Stimulated activated CD8-positive, alpha-beta memory T cell treated with anti-CD3 and anti-CD28 coated beads, Interleukin-7, amount 100 ng/mL, for 1 hour (primary cell): ENCODE measurements at places on chromosomes 16 and 17.

- no peak for DNase-seq
Observed at GRCh38 chr17:40349895-40350688, 14.4 kb downstream of the GJD3 start.

DNA sequence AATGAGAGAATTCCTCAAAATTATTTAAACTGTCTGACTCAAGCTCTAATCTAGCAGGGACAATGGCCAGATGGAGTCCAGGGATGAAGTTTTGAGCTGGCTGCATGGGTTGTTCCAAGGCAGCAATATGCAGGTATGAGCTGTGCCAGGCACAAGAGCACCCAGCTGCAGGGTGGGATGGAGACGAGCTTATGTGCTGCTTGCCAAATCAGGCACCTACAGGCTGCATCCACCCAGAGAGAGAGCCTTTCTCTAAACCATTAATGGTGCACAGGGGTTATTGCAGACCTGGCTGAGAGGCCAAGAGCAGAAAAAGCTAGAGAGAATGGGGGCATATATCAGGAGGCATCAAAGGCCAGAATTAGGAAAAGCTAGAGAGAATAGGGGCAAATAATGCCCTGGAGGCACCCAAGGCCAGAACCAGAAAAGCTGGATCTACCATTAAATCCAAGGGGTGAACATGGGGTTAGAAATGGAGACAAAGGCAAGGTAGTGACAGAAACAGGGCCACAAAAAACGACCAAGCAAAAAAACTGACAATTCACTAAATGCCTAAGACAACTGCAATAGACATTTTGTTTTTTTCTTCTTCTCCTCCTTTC is 11.0 kb downstream of the KRT33A start:
- no peak for DNase-seq

DNA sequence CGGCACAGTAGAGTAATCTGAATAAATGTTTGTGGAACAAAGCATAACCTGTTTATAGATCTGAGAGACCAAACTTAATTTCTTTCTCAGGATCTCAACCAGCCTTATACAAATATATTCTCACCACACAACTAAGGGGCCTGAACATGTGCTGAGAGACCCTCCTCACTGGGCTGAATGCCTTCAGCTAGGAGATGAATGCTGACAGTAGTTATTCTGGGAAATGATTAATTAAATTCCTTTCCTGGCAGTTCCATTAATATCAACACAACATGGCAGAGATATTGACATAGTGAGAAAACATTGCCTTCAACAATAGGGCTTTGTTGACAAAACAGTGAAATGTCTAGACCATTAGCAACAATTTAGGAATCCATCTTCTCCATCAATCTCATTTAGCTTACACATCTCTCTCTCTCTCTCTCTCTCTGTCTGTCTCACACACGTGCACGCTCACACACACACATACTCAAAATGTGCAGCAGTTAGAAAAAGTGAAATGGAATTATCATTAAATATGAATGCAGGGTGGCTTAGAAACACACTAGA is 780.8 kb upstream of the CDH8 start:
- DNase-seq: no peak

DNA sequence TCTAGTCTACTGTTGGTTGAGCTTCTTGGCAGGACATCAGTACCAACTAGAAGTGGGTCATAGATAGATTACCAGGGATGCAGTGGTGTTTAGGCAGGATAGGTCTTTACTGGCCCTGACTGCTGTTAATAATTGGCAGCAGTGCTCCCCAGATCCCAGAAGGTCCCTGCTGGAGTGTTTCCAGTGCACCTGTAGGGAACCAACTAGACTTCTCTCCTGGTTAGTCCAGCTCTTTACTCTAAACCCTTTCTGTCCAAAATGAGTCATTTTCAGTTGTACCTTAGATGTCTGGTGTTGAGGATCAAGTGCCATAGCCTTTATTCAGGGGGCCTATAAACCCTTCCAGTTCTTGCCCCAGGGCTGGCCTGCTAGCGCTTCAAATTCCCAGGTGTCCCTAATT is 8.7 kb downstream of the POLR2C start:
- no peak for DNase-seq

DNA sequence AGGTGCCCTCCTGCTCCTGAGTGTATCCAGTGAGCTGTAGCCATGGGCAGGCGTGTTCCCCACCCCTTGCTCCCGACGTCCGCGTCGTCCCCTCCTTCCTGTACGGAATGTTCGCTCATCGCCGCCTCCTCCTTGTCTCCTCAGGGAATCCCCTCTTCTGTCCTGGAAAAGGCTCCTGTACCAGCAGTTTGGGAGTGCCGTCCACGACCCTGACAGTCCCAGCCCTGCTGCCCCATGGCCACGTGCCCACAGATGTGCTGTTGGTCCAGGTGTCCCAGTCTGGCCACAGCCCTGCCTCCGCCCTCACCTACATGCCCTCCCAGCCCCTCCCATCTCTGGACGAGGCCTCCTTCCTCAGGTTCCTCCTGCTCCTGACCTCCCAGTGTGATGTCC is 30.2 kb downstream of the OR1D5 start:
- DNase-seq: no peak

GRCh38 chr17:1905190-1905913 is 75.5 kb downstream of the RPA1 start:
- DNase-seq: no peak

DNA sequence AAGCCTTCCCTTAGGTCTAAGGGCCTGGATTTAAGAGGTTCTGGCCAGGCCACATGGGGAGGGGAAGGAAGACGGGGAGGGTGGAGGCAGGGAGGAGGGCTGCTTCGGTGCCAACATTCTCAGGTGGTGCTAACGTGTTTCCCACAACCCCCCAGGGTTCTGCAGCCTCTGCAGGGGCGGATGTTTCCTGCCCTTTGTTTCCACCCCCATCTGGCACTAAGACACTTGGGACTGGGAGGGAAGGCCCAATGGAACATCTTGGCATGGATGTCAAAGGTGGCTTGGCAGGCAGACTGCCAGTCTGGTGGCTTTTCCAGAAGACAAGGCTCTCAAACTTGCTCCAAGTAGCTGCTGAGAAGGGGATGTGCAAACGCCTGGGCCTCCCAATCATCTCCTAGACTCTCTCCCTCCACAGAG is 12.7 kb downstream of the HIC1 start:
- no peak for DNase-seq

DNA sequence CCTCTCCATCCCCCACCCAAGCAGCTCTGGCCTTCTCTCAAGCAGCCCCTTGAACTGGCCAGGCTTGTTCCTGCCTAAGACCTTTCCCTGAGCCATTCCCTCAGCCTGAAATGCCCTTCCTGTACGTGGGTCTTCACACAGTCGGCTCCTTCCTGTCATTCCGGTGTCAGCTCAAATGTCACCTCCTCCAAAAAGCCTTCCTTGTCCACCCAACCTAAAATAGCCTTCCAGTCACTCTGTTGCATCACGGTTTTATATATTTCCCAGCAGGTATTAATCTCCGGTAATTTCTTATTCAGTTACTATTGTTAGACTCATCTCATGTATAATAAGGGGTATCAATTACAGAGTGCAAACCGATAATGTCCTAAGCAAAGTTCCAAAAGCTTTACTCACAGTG is 51.8 kb downstream of the C17orf67 start:
- DNase-seq: no peak

- peak; percentile 67 for DNase-seq
Observed at GRCh38 chr17:10114931-10115535, 83.4 kb downstream of the GAS7 start.

DNA sequence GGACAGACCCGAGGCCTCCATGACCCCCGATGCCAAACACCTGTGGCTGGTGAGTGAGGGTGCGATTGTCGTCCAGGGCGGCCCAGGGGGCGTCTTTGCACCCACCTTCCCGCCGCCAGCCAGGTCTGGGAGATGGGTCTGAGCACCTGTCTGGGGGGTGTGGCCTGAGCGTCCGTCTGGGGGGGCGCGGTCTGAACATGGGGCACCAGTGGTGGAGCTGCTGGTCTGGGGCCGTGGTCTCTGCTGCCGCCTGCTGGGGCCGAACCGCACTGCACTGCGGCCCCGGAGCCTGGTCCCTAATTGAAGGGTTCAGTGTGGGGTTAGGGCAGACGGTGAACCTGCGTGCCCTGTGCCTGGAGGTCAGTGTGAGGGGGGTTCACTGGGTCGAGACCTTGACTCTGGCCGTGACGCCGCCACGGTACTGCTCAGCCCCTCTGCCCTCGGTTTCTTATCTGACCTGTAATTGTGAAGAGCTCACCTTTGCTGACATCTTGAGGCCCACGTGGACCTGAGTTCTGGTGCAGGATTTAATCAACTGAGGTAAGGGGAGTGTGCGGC is 12.6 kb upstream of the TCF25 start:
- DNase-seq: peak; percentile 51

- no peak for DNase-seq
Observed at GRCh38 chr17:13825526-13826040, 223.9 kb upstream of the HS3ST3A1 start.
